ENCODE measurements at places on chromosomes 5 and 9.
A peak's percentile ranks its signal among the peaks of the same experiment; 100 is the strongest.

DNA sequence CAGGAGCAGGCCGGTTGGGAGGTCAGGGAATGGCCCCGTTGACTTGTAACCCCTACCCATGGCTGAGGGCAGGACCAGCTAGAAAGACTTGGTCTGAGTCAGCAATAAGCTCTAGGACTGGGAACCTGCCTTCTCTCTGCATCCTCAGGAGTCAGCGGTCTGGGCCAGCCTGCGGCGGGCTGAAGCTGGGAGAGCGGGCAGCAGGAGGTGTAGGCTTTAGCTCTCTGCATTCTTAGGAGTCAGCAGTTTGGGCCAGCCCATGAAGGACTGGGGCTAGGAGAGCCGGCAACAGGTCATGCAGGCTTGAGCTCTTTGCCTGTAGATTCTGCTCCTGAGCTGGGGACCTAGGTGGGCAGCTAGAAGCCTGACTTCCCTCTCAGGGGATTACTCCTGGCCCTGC is 6.4 kb upstream of the SMIM32 start:
- DNase-seq = no peak

- no peak for DNase-seq
Observed at GRCh38 chr5:133383580-133383939, 228.8 kb downstream of the FSTL4 start.

DNA sequence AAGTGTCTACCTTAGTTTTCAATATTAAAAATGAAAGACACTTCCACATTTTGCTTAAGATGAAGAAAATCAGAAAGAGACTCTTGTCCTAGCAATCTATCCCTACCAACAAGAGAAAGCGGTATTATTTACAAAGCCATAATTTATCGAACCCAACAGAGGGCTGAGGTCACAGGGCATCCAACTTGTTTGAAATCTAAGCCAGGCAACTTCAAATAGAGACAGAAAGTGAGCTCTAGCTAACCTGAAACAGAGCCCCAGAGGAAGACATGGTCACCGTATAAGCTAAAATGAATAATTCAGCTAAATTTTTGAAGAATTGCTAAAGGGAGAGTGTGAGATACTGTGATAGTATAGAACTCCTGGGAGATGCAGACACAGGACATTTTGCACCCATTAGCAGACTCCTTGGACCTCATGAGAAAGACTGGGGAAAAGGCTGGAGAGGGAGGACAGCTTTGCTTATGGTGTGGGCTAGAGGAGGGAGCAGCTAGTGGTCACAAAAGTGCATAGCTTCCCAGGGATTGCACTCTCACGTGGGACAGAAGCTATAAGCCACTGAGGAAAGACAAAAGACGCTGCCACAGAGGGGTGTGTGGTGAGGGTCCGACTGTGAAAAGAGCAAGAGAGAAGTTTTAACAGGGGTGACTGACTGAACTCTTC is 624.2 kb upstream of the GRIN3A start:
- DNase-seq = no peak

- DNase-seq = no peak
Observed at GRCh38 chr9:91043811-91044175, 242.2 kb downstream of the SYK start.

DNA sequence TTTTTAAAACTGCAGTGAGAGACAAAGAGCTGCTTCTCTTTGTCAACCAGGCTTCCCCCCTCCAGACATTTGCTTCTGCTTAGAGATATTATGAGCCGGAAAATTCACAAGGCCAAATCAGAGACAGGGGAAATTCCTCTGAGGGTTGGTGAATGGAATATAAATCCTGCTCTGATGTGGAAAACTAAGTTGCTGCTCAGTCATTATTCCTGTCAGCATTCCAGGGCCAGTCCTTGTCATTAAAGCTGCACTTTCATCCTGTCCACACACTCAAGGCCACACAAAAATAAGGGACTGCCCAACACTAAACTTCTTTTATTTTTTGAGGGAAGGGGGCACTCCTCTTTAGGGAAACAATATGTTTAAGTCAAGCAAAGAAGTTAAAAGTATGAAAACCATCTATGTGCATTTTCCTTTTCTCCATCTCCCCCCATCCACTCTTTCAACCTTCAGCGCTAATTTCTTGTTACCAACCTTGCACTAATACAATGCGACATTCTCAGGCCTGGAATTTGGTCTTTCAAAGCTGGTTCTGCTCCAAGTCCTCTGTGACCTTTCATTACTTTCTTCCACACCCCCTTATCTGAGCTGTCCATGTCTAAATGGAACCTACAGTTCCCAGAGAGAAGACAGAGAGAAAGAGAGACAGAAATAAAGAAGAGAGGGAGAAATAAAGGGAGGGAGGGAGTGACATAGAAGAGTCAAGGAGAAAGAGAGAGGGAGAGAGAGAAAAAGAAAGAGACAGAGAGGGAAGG is 118.9 kb upstream of the S1PR3 start:
- no peak for DNase-seq

- DNase-seq = peak; percentile 86
Observed at GRCh38 chr5:41747301-41747700, 122.9 kb downstream of the OXCT1 start.

GRCh38 chr9:13428766-13429165 is 149.3 kb upstream of the MPDZ start:
- no peak for DNase-seq

DNA sequence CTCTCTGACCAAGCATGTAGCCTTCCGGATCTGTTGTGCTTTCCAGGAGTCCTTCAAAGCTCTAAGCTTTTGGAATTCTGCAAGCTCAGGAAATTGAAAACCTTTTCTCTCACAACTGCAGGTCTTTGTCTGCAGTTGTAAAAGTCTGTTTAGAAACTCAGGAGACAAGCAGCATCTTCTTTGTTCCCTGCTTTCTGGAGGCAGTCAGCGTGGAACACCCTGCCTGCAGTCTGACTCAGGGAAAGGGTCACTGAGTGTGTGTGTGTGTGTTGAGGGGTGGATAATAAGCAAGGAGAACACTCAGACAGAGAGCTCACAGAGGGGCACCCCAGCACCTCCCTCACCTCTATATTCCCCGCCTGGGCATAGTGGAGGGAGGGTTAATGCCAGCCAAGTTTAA is 29.1 kb downstream of the KCNIP1 start:
- no peak for DNase-seq

- no peak for DNase-seq
Observed at GRCh38 chr5:175691761-175692160, 33.9 kb downstream of the HRH2 start.

GRCh38 chr5:171952021-171952420 is 54.4 kb downstream of the FBXW11 start:
- DNase-seq = no peak

DNA sequence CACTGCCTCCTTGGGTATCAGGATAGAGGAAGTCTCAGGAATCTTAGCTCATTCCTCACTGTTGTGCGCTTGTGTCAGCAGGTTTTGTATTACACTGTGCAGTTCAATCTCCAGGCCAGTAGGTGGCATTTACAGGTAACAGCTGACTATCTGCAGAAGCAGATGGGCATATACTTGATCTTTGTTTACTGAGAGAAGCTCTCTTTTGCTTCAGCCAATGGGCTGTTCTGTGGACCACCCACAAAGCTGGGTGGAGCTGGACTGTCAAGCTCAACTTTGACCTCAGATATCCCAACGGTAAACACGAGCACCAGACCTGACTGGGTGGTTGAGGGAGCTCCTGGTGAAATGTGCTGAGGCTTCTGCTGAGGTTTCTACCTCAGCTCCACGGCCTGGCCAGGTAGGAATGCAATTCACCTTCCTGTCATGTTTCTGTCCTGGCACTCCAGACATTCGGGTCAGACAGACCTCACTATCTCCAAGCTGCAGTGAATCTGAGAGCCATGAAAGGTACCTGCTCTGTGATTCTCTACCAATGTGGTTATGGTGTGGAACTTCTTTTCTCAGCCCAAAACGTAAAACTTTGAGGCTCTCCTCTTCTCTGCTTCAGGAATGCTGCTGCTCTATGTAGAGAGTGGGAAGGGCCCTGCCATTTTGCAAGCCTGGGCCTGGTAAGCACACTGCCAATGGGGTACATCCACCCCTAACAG is 167.9 kb upstream of the ACTBL2 start:
- DNase-seq = peak; percentile 57

DNA sequence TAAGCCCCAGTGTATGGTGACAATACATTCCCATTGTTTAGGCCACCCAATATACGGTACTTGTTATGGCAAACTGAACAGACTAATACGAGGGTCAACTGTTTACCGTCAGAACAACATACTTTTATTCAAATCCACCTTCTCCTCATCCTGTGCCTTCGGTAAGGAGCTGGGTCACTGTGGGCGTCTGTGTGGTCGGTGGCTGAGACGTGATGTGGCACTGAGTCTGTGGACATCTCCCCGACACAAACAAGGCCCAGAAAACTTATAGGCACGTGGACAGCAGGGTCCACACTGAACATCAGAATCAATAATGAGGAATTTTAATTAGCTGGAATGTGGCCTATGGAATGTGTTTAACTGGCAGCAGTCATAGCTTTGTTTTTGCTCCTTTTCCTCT is 154.3 kb upstream of the IRX2 start:
- DNase-seq = no peak

DNA sequence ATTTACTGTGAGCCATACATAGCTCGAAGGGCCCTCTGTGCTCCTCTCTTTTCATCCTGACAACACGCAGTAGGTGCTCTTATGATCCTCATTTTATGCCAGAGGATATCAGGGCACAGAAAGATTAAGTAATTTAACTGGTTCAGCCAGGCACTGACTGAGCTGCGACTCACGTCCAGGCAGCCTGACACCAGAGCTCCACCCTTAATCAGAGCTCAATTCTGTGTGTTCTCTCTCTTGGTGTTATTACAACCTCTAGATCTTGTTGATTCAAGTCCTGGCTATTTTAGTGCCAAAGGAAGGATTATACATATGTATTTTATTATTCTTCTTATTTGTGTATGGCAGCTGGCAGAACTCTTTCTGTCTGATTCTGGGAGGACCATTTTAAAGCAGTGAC is 59.7 kb downstream of the OSMR start:
- peak; percentile 58 for DNase-seq

DNA sequence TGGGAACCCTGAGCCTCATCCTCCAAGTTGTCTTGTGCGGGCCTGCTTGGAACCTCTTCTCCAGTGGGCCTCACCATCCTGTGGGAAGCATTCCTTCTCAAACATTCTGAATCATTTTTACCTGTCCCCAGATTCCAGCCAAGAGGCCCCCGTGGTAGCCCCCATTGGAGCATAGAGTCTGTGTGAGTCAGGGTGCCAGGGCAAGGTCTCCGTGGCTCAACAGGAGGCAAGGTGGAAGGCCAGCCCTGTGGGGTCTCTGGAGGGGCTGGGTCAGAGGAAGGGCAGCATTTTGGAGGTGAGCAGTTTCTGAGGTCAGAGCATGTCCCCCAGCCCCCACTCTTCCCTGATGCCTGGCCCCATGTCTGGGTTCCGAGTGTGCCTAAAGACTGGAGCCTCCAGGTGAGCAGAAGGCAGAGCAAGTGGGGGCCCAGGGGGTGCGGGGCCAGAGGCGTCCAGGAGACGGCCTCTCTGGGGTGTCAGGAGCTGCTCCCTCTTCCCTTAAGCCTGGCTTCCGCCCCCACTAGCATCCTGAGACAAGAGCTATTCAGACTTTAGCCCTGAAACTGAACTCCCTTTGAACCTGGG is 2.1 kb downstream of the CACNA1B start:
- DNase-seq = no peak

GRCh38 chr5:90550963-90551362 is 7.6 kb upstream of the ADGRV1 start:
- no peak for DNase-seq

- peak; percentile 84 for DNase-seq
Observed at GRCh38 chr5:143955141-143955540, 143.2 kb downstream of the HMHB1 start.

DNA sequence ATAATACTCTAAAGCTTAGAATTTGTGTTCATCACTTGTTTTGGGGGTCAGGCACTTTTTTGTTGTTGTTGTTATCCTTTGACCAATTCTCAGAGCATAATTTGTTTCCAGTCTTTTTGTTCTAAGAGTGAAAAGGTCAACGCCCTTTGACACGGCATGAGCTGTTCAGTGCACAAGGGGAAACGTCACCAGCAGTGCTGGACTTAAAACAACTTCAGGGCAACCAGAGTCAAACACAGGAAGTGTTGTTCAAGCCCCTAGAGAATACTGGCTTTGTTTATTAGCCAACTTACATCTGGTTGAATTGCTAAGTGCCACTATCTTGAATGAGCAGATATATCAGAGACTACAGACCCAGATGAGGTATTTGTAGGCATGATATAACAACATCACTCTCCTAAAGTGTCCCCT is 368.9 kb downstream of the TMEM161B start:
- no peak for DNase-seq

- no peak for DNase-seq
Observed at GRCh38 chr5:74406844-74407243, 233.7 kb downstream of the ENC1 start.

- peak; percentile 38 for DNase-seq
Observed at GRCh38 chr5:65730910-65731309, 8.9 kb downstream of the NLN start.

DNA sequence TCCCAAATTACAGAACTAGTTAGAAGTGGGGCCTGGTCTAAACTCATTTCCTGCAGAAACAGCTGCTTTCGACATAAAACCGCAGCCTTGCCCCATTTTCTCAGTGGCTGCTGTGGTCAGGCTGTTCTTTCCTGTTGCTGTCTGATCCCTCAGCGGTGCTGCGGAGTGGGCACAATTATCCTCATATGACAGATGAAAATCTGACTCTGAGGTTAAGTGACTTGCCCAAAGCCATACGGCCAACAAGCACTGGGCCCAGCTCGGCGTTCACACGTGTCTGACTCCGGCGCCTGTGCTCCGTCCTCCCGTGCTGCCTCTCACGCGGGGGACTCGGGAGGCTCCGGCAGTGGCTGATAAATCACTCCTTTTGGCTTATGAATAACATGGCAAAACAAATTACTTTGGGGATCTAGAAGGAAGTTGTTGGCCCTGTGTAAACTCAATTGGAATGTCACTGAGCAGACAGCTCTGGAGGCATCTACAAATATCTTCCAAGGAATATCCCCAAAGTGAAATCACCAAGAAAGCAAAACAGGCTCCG is 142.6 kb upstream of the LMX1B start:
- peak; percentile 42 for DNase-seq

DNA sequence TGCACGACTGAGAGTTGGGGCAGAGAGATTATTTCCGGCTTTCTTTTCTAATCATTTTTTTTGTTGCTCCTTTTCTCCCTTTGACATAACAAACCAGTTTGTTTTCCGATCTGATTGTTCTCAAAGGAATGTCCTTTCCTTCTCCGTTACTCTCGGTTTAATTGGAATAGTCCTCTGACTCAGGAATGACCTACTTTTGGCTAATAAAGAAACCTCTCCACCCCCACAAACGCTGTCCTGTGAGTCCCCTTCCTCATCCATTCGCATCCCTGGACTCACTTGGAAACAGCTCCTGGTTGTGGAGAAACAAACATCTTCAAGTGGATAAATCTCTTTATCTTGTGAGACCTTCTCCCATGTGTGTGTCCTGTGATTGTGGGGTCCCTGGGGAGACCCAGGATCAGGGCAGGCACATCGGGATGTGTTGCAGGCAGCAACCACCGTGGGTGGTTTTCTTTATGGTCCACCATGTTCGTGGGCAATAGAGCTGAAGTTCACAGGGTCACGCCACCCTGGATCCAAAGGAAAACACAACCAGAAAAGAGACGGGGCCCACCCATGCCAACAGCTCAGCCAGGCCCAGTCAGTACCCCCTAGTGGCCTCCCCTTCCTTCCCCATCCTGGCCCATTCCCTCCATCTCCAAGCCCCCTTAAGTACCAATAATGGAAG is 45.2 kb upstream of the NEK6 start:
- DNase-seq = peak; percentile 31

GRCh38 chr5:109516390-109516789 is 106.6 kb upstream of the PJA2 start:
- DNase-seq = peak; percentile 39

GRCh38 chr9:99345942-99346341 is 123.9 kb downstream of the SEC61B start:
- peak; percentile 59 for DNase-seq

All from fibroblast of the aortic adventitia (primary cell).